Diencephalon (tissue), 1 donor: ENCODE measurements at places on chromosomes 11 and 22. TPM values are rescaled to one million over a fixed set of nuclear protein-coding genes. Genes with fewer than 3 reads are reported as not detected.

The PDE2A gene
- 60.9 TPM for total RNA-seq

The RIMBP3B gene
- total RNA-seq, result 1.2 TPM

The SCGB1D2 gene
- not detected for total RNA-seq

The SOX10 gene
- 6.2 TPM for total RNA-seq

The OR6M1 gene
- total RNA-seq, result not detected

The TREH gene
- not detected for total RNA-seq

The NTM gene
- total RNA-seq, result 224 TPM

The CBX7 gene
- total RNA-seq, result 9.0 TPM

The VSIG10L2 gene
- total RNA-seq, result not detected

The CLDN5 gene
- 91.8 TPM for total RNA-seq
